NCI-H1436 (cell line): ENCODE measurements at places on chromosomes 3 and 15.
A peak's percentile ranks its signal among the peaks of the same experiment; 100 is the strongest.

- no peak for DNase-seq
Observed at GRCh38 chr15:69812861-69813261, 284.9 kb downstream of the TLE3 start.

DNA sequence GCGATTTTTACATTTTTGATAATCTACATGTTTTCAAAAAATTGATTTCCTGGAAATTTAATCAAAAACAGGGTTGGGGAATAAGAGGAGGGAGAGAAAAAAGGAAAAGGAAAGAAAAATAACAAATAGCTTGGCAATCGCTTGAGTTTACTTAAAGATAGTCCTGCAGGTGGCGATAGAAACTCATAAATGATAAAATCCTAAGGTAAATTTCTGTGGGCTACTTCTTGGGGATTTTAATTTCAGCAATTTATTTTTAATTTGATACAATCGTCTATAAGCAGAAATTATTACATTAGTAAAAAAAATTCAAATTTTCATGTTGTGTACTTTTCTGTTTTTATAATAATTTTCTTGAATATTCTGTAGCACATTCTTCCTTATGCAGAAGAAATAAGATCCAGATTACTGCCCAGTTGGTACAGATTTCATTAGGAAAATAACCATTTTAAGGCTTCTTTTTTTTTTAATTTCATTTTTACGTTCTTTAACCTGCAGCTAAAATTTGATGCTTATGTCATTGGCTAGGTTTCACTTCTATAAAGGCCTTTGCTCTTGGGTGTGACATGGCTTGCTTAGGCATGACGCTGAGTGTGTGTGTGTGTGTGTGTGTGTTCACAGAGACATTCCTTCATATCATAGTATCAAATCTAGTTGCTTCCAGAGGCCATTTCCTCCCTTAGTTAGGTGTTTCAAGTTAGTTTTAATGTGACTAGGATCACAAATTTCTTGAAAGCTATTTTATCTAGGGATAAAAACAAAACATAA is 181.8 kb downstream of the MCTP2 start:
- DNase-seq = peak; percentile 9

- no peak for DNase-seq
Observed at GRCh38 chr15:34722439-34722836, 32.4 kb downstream of the GJD2 start.

DNA sequence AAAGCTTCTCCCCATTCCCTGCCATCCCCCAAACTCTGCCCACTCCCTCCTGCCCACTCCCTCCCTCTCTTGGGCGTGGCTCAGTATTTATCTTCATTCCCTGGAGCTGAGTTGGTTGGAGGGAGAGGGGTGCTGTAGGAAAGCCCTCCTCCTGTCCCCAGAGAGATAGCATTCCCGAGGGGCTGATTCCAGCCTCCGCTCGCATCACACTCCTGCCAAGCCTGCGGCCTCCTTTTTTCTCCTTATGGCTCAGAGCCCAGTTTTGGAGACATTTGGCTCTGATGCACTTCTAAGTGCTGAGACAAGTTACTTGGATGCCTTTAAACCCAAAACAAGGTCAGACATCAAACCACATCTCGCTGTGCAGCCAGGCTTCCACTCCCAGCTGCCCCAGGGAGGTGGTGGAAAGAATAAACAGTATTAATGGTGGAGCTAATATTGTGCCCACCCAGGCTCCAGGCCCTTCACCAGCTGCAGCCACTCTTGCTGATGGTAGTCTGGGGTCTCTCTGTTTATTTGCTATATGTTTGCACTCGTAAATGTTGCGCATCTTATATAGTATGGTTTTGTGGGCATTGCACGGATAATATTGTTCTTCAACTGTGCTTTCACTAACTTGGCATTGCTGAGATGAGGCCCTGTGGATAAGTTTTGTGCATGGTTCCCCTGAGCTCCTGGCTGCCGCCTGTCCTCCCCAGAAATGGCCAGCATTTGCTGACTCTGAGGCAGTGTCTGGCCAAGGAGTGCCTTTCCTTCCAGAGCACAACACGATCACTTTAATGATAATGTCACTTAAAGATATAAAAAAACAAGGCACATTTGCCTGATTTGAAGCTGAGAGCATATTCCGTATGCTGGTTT is 157.2 kb downstream of the LRRC28 start:
- DNase-seq = no peak

DNA sequence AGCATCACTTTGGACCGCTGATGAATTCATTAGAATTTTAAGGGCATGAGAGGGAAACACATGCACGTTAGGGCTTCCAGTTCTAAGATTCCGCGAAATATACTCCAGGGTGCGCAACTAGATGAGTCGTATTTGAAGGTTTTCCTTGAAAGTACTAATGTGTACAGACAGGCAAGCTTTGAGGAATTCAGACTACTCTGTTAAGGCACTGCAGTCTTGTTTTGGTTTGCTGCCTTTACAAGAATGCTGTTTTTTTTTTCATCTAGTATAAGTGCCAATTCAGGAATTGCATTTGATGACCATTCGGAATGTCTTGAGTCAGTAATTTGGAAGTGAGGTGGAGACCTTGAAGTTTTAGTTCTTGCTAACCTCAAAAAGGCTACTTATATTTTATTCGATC is 19.1 kb downstream of the TRNT1 start:
- DNase-seq = no peak

DNA sequence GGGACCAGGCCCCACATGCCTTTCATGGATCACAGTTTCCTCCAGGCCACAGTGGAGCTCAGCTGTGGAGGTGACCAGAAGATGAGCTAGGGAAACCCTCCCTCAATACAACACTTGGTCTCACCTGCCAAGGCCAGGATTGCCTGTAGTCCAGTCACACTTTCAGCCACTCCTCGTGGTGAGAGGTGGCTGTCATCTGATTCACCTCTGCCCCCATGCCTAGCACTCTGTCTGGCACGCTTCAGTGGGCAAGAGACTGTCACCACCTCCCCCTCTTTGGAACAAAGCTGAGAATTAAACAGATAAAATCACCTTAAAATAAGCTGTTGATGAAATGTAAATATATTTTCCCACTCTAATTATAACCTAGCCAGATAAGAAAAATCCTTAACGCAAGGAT is 4.0 kb upstream of the IL17RD start:
- DNase-seq = no peak

GRCh38 chr3:4533489-4534443 is 40.6 kb downstream of the ITPR1 start:
- DNase-seq = no peak

- DNase-seq = peak; percentile 15
Observed at GRCh38 chr3:194344012-194344411, 7.1 kb downstream of the CPN2 start.

GRCh38 chr15:57646087-57646486 is 54.4 kb downstream of the MYZAP start:
- DNase-seq = no peak

DNA sequence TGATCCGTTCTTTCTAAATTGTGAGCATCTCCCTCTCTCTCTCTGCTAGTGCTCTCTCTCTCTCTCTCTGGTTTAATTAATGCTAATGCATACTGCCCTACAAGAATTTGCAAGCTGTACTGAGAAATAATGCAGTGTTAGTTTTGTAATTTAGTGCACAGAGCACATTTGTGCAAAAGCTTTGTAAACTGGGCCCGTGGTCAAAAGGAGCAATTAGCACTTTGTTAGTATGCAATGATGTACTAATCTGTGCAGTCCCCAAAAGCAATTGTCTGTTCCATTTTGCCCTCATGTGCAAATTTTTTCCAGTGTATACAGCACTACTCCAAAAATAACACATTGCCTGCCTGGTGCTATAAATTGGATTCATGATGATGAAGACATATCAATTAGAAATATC is 184.6 kb upstream of the CMC1 start:
- no peak for DNase-seq

DNA sequence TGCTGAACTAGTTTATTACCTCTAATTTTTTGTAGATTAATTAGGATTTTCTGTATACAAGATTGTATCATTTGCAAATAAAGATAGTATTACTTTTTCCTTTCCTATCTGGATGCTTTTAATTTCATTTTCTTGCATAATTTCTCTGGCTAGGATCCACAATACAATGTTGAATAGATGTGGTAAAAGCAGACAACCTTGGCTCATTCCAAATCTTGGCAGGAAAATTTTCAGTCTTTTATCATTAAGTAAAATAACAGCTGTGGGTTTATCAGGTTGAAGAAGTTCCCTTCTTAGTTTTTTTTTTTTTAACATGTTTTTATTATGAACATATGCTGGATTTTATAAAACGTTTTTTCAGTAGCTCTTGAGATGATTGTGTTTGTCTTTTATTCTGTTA is 422.6 kb downstream of the AGBL1 start:
- no peak for DNase-seq

GRCh38 chr15:101027920-101028319 is 108.8 kb downstream of the LRRK1 start:
- no peak for DNase-seq

GRCh38 chr3:107432646-107433045 is 55.4 kb downstream of the CCDC54 start:
- no peak for DNase-seq

GRCh38 chr3:42035816-42036482 is 55.2 kb upstream of the TRAK1 start:
- no peak for DNase-seq

DNA sequence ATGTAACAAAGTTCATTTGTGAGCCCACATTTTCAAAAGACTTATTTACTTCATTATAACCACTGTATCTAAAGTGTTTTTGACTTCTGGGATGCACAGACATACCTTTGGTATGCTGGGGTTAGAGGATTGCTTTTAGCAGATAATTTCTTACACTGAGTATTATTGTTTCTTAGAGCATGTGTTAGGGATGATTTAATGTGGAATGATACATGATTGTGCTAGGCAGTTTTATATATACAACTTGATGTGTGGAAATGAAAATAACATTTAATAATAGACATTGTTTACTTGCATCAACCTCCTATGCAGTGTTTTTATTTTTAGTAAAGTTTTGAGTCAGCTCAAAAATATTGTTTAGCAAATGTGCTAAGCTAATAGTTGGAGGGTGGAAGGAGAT is 3.4 kb downstream of the KIF23 start:
- DNase-seq = no peak

DNA sequence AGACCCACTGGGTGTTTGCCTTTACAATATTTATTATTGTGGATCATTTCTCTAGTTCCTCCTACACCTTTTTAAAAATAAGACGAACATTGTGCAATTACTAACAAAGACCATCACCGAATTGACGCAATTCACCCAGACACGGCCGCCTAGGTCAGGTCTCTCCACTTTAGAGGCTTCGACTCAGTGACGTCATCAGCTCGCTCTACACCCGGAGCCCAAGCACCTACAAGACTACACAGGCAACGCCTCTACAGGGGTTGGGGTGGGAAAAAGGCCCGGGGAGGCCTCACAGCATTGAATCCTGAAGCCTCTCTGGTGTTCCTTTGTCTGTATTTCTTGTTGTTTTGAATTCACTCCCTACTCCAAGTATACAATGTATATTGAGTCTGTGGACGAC is 16.6 kb downstream of the ZIC4 start:
- no peak for DNase-seq

GRCh38 chr15:89244574-89244903 is 760 bp downstream of the FANCI start:
- DNase-seq = no peak

DNA sequence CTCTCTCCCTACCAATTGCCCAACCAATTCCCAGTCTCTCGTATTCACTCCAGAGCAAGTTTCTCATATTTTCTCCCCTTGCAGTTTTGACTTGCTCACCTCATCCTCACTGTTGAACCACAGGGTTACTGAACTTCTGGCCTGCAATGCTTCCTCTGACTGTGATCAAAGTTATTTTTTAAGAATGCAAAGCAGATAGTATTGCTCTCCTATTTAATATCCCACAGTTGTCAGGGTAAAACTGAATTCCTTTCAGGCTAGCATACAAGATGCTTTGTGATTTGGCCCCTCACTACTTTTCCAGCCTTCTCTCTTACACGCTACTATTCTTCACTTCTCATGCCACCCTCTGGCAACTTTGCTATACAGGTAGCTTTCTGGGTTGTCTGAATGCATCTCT is 80.9 kb downstream of the LRRFIP2 start:
- no peak for DNase-seq

DNA sequence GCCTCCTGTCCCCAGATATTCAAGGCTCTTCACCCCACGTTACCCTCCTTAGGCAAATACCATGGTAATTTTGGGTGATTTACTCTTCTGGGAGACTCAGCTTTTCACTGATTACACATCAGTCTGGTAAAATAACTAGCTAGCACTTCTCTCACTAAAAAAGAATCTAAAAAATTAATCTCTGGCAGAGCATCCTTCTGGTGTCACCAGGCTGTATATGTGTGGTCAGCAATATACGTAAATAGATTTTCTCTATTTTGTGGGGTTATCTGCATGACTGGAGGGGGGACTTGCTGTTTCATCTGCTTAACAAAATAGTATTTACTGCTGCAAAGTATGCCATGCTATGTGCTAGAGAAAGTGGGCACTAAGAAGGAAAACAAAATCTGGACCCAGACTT is 45.1 kb downstream of the LRRC28 start:
- no peak for DNase-seq

- no peak for DNase-seq
Observed at GRCh38 chr15:88775776-88776175, 27.5 kb upstream of the ACAN start.

GRCh38 chr3:192841428-192841827 is 76.2 kb downstream of the MB21D2 start:
- DNase-seq = no peak

- DNase-seq = no peak
Observed at GRCh38 chr3:171192176-171192854, 165.8 kb upstream of the SLC2A2 start.

- DNase-seq = no peak
Observed at GRCh38 chr3:157387708-157388435, 48.8 kb upstream of the PTX3 start.

- DNase-seq = no peak
Observed at GRCh38 chr3:101676765-101677435, at the start of gene ZBTB11. TSS of gene ZBTB11 (minus strand) at chr3:101677132. CDS start at chr3:101676914, 218 bp downstream.

DNA sequence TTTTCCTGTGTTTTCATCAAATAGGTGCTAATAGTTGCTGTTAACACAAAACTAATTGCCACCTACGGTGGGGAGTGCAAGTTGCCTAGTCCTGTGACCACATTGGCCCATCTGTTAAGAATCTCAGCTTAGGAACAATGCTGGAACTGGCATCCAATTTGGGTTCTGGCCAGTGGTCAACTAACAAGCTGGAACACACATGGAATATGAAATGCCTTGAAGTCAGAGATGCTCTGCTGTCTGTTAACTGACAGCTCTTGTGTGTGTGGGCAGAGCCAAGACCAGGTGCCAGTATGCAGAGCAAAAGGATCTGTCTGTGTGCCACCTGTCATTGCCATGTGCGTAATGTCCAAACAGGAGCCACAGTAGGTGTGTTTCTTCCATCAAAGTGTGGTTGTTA is 460.8 kb downstream of the ROBO2 start:
- no peak for DNase-seq

DNA sequence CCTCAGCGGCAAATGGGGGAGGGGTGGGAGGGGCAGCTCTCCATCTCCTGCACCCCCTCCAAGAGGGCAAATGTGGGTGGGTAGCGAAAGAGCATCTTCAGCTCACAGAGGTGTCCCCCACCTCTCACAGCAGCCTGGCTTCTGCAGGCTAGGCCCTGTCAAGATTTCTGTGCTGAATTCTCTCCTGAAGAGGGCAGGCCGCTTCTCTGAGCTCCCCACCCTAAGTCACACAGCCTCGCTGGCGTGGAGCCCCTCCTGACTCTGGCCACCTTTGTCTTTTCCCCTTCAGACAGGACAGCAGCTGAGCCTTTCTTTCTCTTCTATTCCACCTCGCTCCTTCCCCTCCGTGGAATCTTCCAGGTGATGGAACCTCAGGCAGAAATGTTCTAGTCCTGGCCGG is 26.3 kb upstream of the ADAMTS7 start:
- DNase-seq = no peak
